HT1080 (cell line): ENCODE measurements at places on chromosomes 13 and 19. TPM values are rescaled to one million over a fixed set of nuclear protein-coding genes. Genes with fewer than 3 reads are reported as not detected.

Gene PLPPR3
- total RNA-seq = 0.30 TPM in 1 of 2 replicates, not detected in the other

Gene C19orf67
- 0.23 TPM in 1 of 2 replicates, not detected in the other for total RNA-seq

Gene LSR
- total RNA-seq = 0.23 and 1.3 TPM in 2 replicates

Gene C19orf33
- 51.9 and 85.9 TPM in 2 replicates for total RNA-seq

Gene NLRP11
- total RNA-seq = 0.03 and 0.13 TPM in 2 replicates

Gene ONECUT3
- not detected in 2 replicates for total RNA-seq
